HuH-7.5 (cell line): ENCODE measurements at places on chromosomes 13 and 19.
A peak's percentile ranks its signal among the peaks of the same experiment; 100 is the strongest.

GRCh38 chr13:98466634-98467236 lies 110.2 kb downstream of the STK24 start:
- peak; percentile 52 for DNase-seq

DNA sequence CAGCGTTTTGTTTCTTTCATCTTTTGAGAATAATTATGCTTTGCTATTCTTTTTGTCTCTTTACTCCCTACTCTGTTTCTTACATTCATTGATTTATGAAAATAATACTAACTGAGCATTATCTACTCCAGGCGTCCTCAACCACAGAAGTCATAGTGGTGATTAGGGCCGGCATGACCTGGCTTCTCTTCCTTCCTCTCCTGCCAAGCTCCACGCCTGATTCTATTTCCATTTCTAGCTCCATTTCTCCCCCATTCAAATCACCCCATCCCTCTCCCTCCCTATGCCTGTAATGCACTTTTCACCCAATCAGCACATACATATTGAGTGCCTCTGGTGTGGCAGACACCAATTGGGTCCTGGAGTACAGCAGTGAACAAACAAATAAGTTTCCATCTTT lies 183.2 kb upstream of the GPR12 start:
- DNase-seq: no peak

GRCh38 chr13:53411463-53411862 lies 382.9 kb downstream of the OLFM4 start:
- DNase-seq: no peak

DNA sequence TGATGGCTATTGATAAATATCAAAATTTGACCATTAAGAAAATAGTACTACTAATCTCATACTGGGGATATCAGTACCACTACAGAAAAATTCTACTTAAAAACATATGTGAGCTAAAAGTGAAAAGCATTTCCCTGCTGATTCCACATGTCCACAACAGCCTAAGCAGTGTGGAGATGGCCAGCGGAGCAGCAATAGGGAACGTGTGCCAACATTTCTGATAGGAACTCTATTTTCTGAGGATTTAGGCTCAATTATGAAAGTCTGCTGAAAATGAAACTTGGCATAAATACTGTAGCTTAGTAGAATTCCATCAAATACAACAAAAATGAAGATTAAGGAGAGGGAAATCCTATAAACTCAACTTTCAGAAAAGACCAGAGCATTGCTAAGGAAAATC lies 311.6 kb downstream of the ENOX1 start:
- no peak for DNase-seq

DNA sequence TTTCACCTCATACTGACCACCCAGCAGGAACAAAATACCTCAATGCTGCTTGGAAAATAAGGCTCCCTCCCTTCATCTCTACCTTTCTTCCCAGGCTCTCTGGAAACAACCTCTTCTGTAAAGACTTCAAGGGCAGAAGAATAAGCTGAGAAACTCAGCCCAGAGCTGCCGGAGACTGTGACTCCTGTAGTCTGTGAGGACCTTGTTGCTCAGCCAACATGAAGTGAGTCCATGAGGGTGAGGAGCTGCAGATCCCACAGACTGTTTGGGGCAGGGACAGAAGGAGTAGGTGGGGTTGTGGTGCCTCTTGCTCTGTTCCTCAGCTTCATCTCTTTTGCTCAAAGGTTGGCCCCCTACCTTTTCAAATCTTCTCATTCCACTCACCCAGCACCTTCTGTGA lies 7.8 kb downstream of the LILRA5 start:
- DNase-seq: no peak

- DNase-seq: no peak
Observed at GRCh38 chr13:106541826-106542225, 6.4 kb upstream of the EFNB2 start.

- DNase-seq: no peak
Observed at GRCh38 chr13:78323848-78324247, 279.5 kb downstream of the POU4F1 start.

GRCh38 chr19:38635483-38636399 lies 11.7 kb upstream of the ACTN4 start:
- no peak for DNase-seq

DNA sequence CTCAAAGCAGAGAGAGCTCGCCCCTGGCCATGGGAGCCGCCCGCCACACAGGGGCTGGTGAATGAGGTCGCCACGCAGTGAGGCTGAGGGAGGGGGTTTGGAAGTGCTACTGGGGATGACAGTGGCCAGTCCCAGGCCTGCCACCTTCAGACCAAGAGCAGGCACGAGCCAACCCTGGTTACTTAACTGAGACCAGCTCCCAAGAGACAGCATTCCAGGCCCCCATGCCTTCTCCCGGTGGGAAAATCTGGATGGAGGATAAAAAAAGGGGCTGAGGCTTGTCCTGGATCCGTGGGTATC lies 43.3 kb downstream of the RAB20 start:
- DNase-seq: no peak

GRCh38 chr13:72181661-72182060 lies 314.7 kb upstream of the DACH1 start:
- DNase-seq: no peak
